ENCODE measurements at places on chromosomes 16 and 17.

DNA sequence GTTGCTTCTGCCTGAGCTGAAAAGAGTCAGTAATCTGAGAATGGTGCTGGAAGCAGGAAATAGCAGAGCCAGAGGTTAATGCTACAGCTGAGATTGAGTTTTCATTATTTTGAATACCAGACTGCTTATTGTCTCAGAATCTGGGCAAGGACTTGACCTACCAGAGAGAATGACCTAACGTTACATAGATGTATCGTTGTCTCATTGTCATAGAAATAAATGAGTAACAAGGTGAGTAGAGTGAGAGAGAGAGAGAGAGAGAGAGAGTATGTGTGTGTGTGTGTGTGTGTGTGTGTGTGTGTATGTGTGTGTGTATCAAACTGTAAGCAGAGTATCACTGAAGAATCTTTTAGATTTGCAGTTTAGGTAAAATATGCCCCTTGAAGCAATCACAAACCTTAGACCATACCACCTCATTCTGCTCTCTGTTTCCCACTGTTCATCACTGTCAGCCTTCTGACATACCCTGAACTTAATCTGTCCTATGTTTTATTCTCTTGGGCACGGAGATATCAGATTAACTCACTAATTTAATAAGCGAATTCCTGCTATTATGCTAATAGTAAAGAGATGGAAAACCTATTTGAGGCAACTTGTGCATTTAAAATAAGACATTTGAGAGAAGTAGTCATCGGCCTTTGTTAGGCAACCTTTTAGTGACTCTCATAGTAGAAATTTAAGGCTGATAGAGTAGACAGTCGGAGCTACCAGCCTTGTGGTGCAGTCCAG lies 87.8 kb downstream of the CYB561 start:
- DNase-seq = no peak

DNA sequence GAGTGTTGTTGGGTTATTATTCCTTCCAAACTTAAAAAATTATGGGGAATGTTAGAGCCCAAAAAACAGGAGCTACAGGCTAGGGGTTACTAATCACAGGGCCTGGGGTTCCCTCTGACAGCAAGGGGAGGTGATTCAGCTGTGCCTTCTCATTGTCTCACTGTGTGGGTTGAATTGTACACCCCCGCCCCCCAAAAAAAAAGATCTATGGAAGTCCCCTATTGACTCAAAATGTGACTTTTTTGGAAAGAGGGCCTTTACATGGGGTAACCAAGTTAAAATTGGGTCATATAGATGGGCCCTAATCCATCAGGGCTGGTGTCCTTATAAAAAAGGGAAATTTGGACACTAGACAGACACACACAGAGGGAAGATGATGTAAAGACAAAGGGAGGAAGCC lies 190.2 kb downstream of the SOX9 start:
- DNase-seq = no peak

DNA sequence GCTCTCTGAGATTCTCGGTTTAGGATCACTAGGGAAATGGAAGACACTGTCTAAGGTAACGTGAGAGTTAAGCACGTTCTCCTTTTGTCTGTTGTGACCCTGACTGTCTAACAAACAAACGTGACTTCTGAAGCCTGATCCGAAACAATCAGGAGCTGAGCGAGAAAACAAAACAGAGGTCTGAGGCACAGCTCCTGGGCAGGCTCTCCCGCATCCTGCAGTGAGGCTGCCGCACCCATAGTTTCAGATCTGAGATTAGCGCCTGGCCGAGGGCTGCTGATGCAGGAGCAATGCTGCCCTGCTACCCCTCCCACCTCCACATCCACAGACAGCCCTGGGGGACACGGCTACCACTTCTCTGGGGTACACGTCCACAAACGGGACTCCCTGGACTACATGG lies 46.7 kb downstream of the RNF157 start:
- no peak for DNase-seq

- DNase-seq = peak; percentile 24
Measured at GRCh38 chr16:85612191-85612800, 826 bp upstream of the GSE1 start.

DNA sequence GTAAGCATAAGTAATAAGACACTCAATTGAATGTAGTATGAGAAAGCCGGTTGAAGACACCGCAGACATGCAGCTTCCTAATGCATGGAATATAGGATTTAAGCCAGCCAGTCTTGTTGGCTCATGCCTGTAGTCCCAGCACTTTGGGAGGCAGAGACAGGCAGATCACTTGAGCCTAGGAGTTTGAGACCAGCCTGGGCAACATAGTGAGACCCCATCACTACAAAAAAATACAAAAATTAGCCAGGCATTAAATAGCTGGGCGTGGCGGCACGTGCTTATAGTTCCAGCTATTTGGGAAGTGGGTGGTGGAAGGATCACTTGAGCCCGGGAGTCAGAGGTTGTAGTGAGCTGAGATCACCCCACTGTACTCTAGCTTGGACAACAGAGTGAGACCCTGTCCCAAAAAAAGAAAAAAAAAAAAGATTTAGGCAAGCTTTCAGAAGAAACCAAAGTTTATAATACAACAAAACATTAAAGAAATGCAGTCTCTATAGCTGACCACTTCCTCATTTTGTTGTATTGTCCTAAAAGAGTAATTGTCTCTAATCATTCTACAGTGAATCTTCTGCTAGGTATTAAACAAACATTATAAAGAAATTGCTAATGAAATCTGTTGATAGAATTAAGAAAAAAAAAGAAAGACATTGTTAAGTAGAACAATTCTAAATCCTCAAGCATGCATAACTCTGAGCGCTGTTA lies 68.6 kb upstream of the KIFC3 start:
- DNase-seq = no peak

DNA sequence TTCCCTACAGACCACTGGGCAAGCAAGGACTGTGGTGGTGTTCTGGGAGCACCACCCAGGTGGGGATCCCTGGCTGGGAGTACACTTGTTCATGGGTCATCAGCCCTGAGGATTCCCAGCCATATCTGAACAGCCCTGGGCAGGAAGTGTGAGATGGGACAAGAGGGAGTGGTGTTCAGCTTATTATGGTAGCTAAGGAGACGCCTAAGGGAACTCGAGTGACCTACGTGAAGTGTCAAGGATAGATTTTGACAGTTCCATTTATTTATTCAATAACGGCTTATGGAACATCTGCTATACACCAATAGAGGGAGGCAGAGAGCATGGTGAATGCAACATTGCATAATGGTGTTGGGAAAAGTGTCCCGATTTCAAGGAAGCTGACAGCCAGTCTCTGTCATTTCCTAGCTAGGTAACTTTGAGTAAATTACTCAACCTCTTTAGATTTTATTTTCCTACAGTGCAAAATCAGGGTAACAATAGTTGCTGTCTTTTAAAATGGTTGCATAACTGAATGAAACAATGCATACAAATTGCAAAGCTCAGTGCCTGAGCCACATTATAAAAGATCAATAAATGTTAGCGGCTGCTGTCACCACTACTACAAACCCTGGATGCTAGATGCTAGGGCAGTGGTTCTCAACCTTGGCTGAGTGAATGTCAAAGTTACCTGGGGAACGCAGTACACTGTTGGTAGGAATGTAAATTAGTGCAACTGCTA lies 534.1 kb downstream of the GRIN2A start:
- no peak for DNase-seq

DNA sequence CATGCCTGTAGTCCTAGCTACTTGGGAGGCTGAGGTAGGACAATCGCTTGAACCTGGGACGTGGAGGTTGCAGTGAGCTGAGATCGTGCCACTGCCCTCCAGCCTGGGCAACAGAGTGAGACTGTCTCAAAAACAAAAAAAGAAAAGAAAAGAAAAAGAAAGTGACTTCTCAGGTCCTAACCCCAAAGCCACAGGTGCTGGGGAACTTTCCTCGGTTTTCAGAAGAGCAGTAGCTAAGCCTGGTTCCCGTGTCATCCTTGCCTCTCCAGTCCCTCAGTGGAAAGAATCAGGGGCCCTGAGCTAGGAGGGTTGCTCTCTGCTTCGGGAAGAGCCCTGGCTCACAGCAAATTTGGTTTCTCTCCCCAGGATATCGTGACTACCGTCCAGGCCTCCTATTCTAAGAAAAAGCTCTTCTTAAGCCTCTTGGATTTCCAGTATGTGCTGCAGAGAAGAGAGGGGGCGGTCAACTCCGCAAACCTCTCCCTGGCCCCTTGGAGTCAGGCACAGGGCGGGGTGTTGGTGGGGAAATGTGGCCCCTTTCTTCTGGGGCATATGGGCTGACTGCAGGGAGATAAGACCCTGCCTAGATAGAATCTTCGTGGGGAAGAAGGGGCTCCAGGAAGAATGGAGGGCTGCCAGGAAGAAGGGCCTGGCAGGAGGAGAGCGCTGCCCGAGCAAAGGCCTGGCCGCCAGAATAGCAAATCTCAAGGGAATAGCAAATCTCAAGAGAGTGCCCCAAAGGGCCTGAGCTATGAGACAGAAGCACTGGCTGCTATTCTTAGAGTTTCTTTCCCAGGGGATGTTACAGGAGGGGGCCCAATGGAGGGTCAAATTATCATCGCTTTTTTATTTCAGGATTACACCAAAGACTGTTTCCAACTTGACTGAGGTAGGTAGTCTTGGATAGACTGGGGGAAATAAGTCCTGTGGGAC lies 8.3 kb upstream of the NLRC5 start:
- no peak for DNase-seq

DNA sequence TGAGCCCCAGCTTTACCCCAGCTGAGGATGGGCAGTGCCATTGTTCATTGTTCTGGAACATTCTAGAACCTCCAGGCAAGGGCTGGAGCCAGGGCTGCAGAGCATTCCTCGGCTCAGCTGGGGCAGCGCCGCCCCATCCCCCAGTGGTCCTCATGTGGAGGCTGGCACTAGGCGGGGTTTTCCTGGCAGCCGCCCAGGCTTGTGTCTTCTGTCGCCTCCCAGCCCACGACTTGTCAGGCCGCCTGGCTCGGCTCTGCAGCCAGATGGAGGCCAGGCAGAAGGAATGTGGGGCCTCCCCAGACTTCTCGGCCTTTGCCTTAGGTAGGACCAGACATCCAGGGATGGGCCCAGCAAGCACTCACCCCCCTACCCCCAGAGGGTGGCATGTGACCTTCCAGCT lies at the start of gene TMEM95:
TSS of gene TMEM95 (plus strand) at position 104 of the 400 bp plus-strand sequence. CDS start at position 153, 49 bp downstream.
- DNase-seq = no peak

DNA sequence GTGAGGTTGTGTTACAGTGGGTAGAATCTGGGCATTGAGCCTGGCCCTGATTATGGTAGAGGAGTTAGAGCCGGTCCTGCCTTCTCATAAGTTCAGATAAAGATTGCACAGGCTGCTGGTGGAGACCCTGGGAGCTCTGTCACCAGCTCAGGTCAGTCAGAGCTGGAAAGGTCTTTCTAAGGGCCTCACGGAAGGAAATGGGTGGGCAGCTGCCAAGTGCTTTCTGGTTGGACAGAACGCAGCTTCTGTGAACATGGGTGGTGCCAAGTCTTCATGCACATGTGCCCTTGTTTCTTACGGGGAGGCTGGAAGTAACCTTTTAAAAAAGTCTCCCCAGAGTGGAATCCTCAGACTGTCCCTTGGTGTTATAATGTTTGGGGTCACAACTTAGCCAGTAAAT lies 14.9 kb downstream of the ALKBH5 start:
- no peak for DNase-seq

DNA sequence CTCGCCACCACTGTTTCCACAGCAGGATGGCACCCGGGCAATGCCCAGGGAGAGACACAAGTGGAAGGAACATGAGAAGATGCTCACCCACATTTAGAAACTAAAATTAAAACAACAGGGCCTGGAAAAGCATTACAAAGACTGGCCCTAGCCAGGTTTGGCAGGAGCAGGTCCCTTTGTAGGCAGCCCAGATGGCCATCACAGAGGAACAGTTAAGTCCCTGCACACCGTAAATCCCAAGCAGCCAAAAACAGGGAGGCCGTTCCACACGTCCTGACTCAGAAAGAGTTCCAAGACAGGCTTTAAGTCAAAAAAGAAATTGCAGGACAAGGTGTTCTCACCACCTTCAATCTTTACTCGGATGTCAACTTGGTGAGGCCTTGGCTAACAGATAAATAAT lies 127.1 kb downstream of the DYNLRB2 start:
- no peak for DNase-seq

DNA sequence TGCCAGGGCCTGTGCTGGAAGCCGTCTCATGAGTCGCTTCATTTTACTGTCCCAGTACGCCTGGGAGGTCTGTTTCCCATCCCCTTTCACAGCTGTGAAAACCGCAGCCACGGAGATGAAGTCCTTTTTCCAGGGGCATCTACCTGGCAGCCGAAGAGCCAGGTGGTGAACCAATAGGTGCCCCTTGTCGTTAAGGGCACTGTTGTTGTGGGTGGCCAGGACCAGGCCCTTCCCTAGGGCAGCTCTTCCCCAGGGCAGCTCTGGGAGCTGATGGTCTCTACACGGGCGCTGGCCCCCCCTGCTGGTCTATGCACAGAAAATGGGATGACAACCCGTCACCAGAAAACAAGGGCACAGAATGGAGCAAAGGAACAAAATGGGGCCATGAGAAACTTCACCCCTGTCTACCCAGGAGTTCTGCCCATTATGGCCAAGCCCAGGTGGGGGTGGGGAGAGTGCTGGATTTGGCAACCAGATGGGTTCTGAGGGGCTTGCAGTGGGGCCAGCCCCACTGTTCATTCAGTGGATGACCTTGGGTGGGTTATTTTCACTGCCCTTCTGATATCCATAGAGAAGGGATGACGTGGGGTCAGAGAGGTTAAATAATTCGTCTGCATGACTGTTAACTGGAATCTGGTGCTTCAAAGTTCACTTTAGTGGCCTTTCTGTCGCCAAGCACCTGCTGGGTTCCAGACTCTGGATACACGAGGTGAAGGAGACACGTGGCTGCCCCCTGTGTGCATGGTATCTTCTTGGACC lies 11.5 kb downstream of the RMI2 start:
- no peak for DNase-seq

GRCh38 chr16:57929250-57929649 lies 41.7 kb downstream of the CNGB1 start:
- DNase-seq = no peak

GRCh38 chr17:47220531-47220999 lies 11.4 kb downstream of the MYL4 start:
- no peak for DNase-seq

GRCh38 chr17:50707289-50708049 lies at the start of gene ANKRD40:
Gene ANKRD40 (minus strand): TSS chr17:50707914. CDS start chr17:50707654, 260 bp downstream.
- DNase-seq = peak; percentile 81

DNA sequence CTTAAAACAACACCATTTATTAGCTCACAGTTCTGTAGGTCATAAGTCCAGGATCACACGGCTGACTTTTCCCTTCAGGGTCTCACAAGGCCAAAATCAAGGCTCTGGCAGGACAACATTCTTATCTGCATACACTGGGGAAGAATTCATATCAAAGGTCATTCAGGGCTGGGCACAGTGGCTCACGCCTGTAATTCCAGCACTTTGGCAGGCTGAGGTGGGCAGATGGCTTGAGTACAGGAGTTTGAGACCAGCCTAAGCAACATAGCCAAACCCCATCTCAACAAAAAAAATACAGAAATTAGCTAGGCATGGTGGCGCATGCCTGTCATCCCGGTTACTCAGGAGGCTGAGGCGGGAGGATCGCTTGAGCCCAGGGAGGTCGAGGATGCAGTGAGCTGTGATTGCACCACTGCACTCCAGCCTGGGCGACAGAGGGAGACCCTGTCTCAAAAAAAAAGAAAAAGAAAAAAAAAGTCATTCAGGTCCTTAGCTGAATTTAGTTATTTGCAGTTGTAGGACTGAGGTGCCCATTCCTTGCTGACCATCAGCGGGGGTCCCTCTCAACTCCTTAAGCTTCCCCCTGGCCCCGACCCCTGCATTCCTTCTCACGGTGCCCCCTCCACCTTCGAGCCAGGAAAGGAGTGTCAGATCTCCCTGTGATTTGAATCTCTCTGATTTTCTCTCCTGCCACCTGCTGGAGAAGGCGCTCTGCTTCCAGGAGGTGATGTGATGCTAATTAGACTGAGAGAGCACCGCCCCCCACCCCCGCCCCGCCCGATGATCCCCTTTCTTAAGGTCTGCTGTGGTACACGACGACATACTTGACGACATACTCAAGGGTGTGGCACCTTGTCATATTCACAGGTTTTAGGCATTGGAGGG lies 91.8 kb upstream of the CLEC18A start:
- no peak for DNase-seq

All from stimulated activated CD8-positive, alpha-beta memory T cell treated with anti-CD3 and anti-CD28 coated beads, Interleukin-15, amount 100 ng/mL, for 4 hours (primary cell).